ENCODE measurements at places on chromosomes 5 and 9.

GRCh38 chr5:40660751-40661150, 19.0 kb upstream of the PTGER4 start:
- no peak for DNase-seq

GRCh38 chr5:170021506-170021905, 41.2 kb upstream of the INSYN2B start:
- DNase-seq = no peak

GRCh38 chr9:87381746-87382145, 115.9 kb upstream of the DAPK1 start:
- DNase-seq = no peak

DNA sequence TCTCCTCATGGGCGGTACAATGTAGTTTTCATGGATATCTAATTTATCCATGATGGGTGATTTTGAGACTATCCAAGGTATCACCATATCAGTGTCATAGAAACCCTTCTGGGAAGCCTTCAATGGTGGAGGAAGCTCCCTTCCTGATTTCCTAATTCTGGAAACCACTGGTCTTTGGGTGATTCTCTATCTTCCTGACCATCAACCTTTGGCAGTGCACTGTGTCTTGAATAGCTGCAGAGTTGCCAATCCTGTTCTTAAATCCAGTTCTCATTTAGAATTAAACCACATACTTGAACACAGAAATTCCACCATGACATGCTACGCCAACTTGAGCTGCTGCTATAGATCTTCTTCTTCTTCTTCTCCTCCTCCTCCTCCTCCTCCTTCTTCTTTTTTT, 161.7 kb upstream of the KLF9 start:
- DNase-seq = no peak

- no peak for DNase-seq
Measured at GRCh38 chr9:19239955-19240354, 9.5 kb downstream of the DENND4C start.

DNA sequence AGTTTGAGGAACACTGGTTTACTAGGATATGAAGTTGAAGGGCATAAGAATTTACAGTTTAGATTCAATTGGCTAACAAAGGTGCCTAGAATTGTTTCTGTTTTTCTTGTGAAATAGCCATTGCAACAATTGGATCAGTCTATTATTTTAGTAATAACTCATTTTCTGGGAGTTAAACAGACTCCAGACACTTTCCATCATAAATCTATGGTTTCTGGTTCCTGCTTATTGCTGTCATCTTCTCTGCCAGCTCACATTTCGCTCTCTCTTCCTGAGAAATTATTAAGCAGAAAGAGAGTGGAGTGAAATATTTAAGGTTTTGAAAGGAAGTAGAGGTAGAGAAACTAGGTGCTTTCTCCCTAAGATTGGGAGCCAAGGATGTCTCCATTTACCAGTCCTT, 165.1 kb upstream of the PRR16 start:
- no peak for DNase-seq

- no peak for DNase-seq
Measured at GRCh38 chr9:118928722-118929121, 440.5 kb downstream of the BRINP1 start.

- no peak for DNase-seq
Measured at GRCh38 chr9:77826621-77827020, 178.5 kb upstream of the GNA14 start.

GRCh38 chr9:115691693-115692092, 461.9 kb upstream of the PAPPA start:
- no peak for DNase-seq

DNA sequence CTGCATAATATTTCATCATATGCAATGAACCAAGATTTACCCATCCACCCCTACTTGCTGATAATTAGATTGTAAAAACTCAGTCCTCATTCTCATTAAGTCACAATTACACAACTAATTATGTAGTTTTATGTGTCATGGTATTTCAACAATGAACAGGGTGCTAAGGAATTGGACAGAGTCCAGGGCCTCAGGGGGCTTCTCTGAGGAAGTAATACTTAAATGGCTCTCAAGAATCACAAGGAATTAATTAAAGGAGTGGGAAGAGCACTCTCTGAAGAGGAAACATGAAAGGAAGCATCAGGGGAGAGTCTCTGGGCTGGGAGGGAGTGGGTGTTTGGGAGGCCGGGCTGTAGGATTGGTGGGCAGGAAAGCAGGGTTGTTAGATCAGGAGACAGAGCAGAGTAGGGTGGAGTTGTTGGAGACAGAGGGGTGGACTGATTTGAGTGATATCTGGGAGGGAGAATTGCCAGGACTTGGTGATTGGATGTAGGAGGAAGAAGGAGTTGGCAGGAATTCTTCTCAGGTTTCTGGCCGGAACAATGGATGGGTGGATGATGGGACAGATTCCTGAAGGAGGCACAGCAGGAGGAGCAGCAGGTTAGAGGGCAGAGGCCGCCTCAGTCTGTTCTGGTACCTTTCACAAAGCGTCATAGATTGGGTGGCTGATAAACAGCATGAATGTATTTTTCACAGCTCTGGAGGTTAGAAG, 23.0 kb upstream of the NSG2 start:
- no peak for DNase-seq

DNA sequence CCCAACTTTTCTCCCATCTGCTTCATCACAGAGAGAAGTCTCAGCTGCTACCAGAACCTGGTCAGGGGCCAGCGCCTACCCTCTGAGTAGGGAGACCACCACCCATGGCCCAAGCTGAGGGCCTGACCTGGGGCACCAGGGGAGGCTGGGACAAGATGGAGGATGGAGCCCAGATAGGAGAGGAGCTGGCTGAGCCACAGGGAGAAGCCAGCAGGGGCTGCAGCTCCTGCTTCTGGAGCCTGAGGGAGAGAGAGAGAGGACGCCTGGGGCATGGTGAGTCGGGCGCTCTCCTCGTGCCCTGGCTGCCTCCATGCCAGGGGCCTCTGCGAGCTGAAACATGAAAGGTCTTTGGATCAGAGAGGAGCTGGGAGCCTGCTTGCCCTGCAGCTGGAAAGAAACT, 1.4 kb upstream of the FOXI1 start:
- DNase-seq = no peak

- DNase-seq = no peak
Measured at GRCh38 chr5:75482482-75482881, 28.9 kb downstream of the CERT1 start.

DNA sequence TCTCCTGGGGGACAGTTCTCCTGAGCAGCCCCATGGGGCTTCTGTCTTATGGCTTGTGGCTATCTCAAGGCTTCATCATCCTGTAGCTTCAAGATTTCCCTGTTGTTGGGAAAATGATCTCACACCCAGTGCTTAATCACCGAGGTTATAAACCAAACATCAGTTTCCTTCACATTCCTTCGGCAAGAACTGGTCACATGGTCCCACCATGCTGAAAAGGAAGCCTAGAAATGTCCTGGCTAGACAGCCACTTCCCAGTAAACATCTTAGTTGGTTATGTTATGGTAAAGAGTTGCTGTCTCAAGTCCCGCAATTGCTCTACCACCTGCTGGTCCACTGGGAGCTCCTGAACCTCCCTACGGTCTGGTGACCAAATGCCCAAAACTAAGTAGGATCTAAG, 66.0 kb downstream of the RAB3C start:
- DNase-seq = no peak

DNA sequence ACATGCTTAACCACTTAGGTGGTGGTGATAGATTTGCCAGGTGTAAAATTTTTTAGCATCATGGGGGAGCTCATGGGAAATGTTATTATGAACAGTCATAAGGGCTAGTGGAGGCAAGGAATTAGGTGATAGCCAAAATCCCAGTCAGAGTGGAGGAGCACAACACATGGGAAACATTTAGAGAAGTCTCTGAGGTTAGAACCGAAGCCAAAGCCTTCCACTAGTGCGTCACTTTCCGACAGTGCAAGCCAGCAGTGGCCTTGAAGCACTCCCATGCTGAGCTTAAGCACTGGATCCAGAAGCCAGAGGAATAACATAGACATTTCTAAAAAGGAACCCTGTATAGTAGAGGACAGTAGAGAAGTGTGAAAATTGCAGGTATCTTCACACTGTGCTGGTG, 101.5 kb upstream of the SNX2 start:
- peak; percentile 57 for DNase-seq

Measured in stomach (tissue), 19 donors.